ENCODE measurements at places on chromosomes 4 and X.

GRCh38 chr4:74968456-74969164 lies 35.7 kb downstream of the PARM1 start:
- no peak for DNase-seq

DNA sequence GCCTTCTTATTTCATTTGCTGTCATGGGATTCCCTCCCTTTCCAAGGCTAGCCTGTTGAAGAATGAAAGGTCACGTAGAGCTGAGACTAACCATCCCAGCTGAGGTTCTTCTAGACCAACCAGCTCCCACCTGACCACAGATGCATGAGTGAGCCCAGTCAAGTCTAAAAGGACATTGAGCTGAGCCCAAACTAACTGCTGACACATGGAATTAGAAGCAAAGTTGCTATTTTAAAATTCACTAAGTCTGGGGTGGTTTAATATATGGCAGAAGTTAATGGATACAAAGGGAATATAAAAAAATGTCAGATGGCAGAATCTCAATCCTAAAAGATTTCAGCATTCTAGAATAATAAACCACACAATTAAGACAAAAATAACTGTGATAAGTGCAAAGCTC lies 118.9 kb upstream of the RASGEF1B start:
- no peak for DNase-seq

- no peak for DNase-seq
Observed at GRCh38 chrX:3599802-3600430, 113.5 kb downstream of the PRKX start.

GRCh38 chr4:77084019-77084639 lies 8.3 kb upstream of the CCNI start:
- DNase-seq, result no peak

DNA sequence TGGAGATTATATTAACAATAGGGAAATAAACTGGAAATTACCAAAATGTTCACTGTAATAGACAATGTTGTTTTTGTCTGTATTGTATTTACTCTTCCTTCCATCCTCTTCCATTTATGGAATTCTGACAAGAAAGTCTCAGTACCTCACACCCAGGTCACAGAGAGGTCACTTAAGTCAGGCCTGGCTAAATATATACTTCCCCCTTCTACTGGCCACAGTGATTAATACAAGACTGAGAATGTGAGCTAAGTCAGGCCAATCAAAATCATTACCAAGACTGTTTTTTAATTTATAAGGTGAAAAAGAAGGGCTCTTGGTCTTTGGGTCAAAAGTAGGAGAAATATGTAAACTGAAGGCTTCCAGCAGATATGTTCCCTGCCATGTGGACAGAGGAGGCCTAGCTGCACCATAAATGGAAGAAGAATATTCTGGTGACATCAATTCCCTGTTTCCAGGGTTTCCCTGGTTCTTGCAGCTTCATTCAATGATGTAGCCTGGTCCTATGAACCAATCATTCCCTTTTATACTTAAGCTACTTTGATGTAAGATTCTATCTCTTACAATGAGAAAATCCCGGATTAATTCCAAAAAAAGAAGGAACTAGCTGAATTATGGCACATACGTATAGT lies 64.3 kb downstream of the LRBA start:
- DNase-seq, result no peak

DNA sequence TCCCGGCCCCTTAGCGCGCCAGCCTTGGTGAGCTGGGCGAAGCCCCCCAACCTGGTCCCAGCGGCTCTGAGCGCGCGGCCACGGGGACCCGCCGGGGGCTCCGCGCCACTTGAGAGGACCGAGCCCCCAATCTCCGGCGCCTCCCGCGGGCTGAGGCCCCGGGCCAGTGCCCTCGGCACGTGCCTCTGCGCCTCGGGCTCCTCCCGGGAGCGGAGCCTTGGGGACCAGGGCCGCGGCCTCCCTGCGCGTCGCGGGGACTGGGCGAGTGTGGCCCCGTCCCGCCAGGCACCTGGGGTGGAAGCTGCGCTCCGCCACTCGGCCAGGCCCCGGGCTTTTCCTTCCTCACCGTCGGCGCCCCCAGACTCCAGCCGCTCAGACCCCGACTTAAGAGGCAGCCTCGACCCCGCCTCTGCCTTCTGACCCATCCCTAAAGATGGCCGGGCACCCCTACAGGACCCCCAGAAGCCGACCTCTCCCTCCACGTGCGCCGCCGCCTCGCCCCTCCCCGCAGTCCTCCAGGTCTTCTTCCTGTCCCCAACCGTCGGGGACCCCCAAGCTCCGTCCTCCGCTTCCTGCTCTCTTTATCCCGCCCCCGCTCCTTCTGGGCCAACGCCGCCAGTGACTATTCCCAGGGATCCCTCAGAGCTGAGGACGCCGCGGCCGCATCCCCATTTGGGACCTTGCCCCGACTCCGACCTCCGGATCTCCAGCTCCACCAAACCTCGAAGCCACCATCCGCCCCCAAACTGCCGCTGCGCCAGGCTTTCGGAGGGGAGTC lies 752 bp downstream of the ERAS start:
- DNase-seq, result no peak

DNA sequence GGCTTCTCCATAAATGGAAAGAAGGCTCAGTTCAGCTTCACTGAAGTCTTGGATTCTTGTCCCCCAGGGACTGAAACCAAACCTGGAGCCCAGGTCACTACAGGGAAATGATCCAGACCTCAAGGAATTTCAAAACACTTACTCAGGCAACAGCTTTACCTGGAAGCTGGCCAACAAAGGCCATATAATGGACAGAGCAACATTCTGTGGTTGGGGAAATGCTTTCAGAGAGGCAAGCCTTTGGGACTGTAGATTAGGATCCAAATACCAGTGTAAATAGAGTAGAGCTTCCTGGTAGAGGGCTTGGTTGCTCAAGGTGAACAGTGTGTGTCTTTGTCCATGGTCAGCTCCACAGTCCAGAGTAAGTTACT lies 57.0 kb upstream of the PROM1 start:
- DNase-seq, result no peak

DNA sequence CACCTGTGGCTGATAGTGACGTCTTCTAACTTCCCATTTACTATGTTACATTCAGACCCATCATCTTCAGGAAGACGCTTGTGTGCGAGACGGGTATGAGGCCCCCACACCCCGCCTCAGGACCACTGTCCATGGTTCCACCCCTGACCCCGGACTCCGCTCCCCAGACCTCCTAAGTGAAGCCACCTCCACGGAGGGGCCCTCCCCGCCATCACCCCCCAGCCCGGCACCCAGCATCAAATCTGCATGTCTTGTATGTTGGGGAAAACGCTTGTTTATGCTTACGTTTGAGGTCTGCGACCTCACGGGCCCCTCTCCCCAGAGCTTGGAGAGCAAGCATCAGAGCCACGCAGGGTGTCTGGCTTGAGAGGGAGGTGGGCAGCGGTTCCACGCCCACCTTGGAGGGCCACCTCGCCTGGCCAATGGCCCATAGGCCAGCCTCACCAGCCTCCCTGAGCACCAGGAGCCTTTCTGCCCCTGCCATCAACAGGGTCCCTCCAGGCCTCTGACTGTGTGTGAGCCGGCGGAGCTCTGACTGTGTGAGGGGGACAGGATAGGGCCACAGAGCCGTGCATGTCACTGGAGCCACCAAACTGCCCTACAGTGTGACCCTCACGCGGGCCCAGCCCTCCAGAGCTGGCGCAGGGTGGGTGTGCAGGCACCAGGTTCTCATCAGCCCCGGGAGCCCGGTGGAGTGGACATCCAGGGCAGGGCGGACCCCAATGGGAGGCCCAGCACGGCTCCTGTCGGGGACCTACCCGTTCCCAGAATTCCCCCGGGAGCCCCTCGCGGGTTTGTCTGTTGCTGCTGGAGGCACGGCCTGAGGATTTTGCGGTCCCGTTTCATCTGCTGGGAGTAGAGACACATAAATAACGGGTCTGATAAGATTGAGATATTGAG lies 88.4 kb upstream of the NKX1-1 start:
- no peak for DNase-seq
